D721Med (cell line): ENCODE measurements at places on chromosomes 6 and 20.

DNA sequence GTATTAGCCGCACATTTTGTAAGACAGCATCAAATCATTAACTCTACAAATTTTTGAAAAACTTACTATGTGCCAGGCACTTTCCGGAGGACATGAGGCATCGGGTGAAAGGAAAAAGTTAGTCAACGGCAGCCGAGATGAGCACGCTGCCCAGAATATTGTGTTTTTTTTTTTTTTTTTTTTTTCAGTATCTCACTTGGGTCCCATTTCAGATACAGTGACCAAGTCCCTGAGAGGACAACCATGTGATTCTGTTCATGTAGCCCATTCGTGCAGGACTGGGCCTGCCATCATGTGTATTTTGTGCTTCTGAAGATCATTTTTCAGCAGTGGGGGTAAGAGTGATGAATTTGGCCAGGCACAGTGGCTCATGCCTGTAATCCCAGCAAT, 1.3 kb downstream of the SLA2 start:
- DNase-seq = no peak

- no peak for DNase-seq
Measured at GRCh38 chr6:134115715-134116074, 63.3 kb upstream of the SLC2A12 start.

DNA sequence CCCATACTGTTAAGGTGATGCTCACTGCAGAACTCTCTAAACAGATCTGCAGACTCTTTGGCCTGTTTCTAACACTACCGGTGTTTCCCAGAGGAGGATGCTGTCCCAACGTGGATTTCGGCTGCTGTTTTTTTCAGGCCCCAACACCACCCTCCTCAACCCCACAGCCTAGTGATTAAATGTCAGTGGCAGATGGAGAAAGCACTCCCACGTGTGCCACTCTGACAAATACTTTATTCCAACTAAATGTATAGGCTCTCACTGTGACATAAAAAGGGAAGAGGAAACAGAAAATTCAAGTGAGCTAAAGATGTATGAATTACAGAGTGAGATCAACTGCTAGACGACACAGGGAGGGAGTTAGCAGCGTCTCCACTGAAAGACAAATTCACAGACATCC, 3.6 kb downstream of the TBC1D20 start:
- no peak for DNase-seq

DNA sequence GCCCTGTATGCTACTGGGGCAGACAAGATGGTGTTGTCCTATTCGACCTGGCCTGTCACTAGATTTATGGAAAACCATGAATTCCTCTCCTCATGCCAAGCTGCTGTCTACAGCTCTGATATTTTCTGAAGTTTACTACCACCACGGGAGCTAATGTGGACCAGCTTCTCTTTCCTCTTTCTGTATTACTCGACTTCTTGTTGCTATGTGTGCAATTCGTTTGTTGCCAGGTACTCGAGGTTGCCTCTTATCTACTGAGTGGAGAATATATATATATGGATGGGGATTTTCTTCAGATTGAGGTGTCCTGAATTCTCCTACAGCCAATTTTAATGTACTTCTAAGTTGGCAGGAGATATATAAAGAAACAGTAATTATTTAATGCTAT, 34.7 kb downstream of the MAN1A1 start:
- DNase-seq = no peak

DNA sequence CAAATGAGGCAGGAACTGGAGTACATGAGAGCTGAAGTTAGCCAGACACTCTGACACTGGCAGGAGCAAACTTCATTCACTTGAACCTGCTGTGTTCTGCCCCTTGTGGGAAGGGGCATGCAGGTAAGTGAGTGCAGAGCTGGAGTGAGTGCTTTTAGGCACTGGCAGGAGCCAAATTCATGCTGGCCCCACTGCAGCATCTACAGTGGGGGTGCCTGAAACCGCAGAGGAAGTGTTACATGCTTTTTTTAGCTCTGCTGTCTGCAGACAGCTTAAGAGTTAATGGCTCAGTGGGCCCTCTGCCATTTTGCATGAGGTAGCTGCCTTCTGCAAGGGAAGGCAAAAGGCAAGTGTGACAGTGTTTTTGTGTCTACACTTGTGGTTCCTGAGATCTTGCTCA, 167.9 kb upstream of the SYNCRIP start:
- DNase-seq = no peak

- no peak for DNase-seq
Measured at GRCh38 chr6:110618591-110619267, 142.3 kb upstream of the SLC22A16 start.

GRCh38 chr20:38164069-38164468, 1.0 kb downstream of the TGM2 start:
- DNase-seq = no peak
